ENCODE measurements at places on chromosomes 7 and 10.

DNA sequence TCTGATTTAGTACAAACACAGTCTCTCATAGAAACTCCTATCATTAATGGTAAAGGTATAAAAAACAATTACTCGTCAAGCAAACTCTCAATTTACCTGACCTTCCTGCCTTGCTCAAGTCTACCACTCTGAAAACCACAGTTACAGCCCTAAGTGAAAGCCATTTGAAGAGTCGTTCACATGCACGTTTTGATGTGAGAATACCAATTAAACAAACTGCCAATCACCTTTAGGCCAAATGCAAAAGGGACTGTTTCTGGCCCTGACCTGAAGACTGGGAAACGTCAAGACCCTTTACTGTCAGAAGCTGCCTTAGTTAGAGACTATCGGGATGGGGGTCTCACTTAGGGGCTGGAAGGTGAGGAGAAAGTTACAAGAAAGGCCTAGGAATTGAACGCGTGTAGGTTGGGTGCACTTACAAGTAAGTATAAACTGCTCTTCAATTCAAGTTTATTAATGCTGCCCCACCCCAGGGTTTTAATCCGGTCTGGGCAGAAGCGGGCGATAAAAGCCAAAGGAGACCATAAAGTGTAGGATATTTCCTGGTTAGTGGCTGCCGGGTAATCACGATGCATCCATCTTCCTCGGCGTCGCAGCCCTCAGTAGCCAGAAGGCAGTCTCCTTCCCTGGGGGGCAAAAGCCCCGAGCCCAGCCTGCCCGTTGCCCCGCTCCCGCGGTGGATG is 935 bp downstream of the TM9SF3 start:
- peak; percentile 42 for DNase-seq

GRCh38 chr10:78777867-78778266 is 290.9 kb upstream of the ZMIZ1 start:
- DNase-seq: no peak

- no peak for DNase-seq
Observed at GRCh38 chr7:108093851-108094331, 36.3 kb downstream of the LAMB4 start.

DNA sequence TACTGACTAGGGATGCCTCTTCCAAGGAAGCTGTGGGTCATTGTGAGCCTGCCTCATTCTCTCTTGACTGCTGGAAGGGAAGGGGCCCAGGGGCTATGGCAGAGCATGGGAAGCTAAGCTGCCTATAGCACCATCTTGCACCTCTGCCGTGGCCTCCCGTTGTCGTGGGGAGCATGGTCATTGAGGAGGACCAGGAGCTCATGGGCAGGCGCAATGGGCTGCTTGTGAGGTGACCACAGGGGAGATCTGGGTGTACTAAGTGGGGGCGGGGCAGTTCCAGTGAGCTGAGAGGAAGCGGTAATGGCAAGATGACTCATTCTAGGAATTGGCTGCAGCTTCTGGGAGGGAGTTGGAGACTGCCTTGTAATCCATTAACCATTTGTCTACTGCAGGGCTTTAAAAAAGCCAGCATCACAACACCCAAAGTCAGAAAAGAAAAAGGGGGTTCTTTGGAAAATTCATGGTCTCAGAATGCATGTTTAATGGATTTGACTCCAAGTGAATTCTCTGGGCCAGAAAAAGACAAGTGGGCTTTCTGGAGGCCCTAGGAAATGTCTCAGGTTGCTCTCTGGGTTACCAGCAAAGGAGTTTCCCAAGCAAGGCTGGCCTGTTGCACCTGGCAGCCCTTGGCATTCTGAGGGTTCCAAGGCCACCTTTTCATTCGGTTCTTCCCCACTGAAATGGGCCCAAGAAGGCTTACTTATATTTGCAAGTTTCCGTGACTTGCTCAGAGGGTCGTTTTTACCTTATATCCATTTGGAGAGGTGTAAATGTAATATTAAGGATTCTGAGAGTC is 3.6 kb downstream of the DUSP5 start:
- DNase-seq: peak; percentile 71

DNA sequence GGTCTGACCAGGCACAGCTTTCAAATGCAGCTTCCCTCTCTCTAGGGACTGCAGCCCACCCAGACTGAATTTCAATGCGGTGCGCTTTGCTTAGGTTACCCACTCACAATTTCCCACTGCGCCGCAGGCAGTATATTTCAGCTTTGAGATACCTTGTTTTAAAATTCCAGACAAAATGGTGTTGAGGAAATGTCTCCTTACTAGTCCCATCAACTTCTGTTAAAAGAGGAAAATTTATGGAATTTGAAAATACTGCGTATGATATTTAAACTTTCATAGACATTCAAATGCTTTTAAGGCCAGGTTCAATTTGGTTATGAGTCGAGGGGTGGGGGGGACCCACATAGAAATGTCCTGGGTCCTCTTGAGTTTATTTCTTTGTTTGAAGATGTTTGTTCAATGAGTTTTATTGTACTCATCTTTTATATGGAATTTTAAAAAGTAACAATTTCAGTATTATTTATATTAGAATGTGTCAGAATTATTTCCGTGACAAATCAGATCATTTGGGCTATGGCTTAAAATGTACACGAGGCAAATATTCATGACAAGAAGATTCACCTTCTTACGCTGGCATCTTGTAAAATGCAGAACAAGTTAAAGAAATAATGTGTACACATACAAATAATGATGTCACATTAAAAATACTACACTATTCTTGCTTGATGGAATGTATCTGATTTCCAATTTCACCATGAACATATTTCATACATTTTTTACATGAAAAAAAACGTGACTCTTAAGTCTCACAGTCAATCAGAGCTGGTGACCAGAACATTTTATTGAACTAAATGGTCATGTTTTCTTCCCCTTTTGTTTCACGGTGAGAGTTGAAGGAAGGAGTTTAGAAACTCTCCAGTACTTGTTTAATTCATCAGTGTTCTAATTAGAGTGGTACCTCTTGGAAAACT is 1.3 kb downstream of the IKZF1 start:
- DNase-seq: peak; percentile 48

DNA sequence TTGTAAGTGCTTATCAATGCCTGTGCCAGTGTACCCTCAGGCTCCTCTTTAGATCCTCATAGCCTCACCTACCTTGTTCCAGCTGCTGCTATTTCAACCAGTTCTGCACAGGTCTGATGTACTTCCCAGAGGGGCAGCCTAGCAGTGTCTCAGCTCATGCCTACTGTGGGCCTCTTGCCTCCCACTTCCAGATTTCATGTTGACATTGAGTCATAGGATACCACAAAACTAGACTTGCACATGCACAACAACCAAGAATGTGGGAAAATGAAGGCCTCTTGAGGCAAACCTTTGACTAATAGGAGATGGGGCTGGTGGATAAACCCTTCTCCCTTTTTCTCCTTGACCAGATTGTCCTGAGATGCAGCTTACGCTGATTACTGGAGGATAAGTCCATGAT is 31.0 kb downstream of the PON3 start:
- no peak for DNase-seq

DNA sequence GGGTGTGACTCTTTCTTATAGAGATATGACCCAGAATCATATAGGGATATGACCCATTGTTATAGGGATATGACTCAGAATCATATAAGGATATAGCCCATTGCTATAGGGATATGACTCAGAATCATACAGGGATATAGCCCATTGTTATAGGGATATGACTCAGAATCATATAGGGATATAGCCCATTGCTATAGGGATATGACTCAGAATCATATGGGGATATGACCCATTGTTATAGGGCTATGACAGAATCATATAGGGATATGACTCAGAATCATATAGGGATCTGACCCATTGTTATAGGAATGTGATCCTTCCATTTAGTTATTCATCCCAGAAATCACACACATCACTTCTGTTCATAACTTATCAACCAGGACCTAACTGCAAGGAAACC is 312.2 kb upstream of the ADARB2 start:
- no peak for DNase-seq

DNA sequence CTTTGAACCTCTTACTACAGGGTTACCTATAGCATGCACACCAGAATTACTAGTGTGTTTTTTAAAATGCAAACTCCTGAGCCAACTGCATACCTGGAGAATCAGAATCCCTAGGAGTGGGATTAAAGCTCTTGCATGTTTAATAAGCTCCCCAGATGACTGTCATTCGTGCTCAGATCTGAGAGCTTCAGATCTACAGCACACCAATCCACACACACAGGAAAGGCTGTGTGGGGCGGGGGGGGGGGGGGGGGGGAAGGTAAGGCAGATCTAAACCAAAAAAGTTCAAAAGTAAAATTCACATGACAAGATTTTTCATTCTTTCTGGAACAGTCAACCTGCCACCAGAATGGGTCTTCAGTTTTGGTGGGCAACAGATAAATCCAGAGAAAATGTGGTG is 5.5 kb downstream of the FAM3C start:
- no peak for DNase-seq

DNA sequence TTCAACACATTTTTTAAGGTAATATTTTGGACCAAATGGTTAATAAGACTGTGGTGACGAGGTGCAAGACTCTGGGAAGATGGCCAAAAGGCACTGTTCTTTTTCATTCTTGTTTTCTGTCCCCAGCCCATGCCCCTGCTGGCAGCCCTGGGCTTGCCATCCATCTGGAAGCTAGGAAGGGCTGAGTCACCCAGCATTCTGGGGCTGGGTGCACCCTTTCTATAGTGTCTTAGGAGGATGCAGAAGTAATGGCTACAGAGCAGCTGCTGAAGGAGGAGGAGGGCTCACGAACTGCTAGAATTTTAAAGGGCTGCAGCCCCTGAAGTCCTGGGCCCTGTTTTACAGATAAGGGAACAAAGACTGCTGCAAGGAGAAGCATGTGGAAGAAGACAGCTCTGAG is 42.8 kb upstream of the ZNF32 start:
- DNase-seq: no peak

DNA sequence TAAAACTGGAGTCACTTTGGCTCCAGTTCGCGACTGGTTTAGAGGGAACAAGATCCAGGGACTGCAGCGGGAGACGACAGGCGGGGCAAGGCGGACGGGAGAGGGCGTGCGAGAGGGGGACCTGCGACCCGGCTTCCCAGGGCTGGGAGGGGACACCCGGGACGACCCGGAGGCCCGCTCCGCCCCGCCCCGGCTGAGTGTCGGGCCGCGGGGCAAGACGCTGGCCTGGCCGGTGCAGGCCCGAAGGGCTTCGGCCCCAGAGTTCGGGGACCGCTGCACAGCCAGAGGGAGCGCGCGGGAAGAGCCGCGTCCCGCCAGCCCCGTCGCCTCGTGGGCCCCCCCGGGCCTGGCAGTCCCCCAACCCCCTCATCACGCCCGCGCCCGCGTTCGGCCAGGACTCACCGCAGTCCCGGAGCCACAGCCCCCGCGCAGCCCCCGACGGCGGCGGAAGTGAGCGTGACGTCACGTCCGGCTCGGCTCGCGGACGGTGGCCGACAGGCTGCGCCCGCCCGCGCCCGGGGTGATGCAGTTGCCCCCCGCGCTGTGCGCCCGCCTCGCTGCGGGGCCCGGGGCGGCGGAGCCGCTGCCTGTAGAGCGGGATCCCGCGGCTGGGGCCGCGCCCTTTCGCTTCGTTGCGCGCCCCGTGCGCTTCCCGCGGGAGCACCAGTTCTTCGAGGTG is at the start of the genes TUBGCP2 and ZNF511:
TSS of gene TUBGCP2 (minus strand) at position 452 of the 679 bp plus-strand sequence. CDS start 5,931 bp downstream, outside the sequence.
TSS of gene ZNF511 (plus strand) at position 494 of the 679 bp plus-strand sequence. CDS start at position 524, 30 bp downstream.
- peak; percentile 70 for DNase-seq

GRCh38 chr10:110460111-110460809 is 37.4 kb upstream of the DUSP5 start:
- DNase-seq: no peak

GRCh38 chr10:3852147-3852904 is 67.3 kb upstream of the KLF6 start:
- peak; percentile 9 for DNase-seq

- DNase-seq: no peak
Observed at GRCh38 chr7:6730343-6730633, 23.5 kb upstream of the ZNF12 start.

- DNase-seq: no peak
Observed at GRCh38 chr7:77808517-77808916, 9.9 kb downstream of the PHTF2 start.

GRCh38 chr7:12884856-12885440 is 197.5 kb downstream of the ARL4A start:
- DNase-seq: no peak

- DNase-seq: no peak
Observed at GRCh38 chr10:130766071-130766470, 545.5 kb downstream of the TCERG1L start.
